ENCODE measurements at places on chromosomes 7 and 10.

GRCh38 chr7:115153176-115153575 is 231.3 kb downstream of the MDFIC start:
- DNase-seq = no peak

GRCh38 chr7:140977741-140978140 is 37.0 kb downstream of the MRPS33 start:
- no peak for DNase-seq

DNA sequence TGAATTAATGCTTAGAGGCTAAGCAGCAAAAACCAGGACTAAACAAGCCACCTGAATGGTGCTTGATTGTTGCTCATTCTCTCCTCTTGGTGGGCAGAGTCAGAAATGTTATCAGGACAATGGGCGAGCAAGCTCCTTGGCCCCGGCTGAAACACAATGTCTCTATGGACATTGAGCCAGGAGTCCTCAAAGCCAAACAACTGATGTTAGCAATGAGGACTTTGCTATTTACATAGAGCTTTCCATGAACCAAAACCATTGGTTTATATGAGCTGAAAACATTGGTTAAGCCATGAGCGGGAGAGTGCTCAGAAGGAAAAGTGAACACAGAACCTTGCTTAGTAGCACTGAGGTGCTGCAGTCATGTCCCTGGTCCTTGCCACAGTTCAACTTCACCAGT is 21.5 kb upstream of the NPVF start:
- DNase-seq = no peak

- no peak for DNase-seq
Observed at GRCh38 chr10:98444314-98445006, 2.3 kb downstream of the HPS1 start.

GRCh38 chr7:73628504-73628903 is 4.2 kb upstream of the MLXIPL start:
- no peak for DNase-seq

DNA sequence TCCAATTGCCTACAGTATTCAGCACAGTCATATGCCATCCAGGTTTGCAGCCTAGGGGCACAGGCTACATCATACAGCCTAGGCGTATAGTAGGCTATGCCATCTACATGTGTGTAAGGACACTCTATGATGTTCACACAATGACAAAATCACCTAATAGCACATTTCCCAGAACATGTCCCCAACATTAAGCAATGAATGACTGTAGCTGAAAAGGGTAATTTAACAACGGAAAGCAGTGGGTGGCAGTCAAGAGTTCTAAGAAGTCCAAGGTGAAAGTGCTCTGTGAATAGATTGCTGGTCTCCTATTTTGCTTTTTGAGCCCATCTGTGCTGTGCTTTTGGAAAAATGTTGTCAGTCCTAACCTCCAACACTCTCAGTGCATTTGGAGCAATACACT is 162.6 kb downstream of the KLF6 start:
- DNase-seq = no peak

GRCh38 chr7:44116087-44116788 is 7.1 kb downstream of the POLD2 start:
- DNase-seq = no peak

DNA sequence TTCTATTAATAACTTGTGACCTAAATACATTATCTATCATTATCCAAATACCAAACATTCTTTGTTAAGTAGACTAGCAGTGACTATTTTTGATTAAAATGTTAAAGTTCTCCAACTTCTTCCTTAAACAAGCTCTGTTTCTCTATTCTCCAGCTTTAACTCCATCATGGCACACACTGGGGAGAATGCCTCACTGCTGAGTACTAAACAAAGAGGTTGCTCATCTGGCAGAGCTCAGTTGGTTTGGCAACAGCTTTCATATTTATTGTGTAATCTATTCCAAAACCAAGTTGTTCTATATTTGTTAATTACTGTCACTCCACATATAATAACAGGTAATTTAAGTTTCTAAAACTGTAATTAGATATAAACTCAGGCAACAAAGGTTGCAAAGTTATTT is 89.6 kb downstream of the USP6NL start:
- DNase-seq = no peak

- no peak for DNase-seq
Observed at GRCh38 chr7:141456711-141457110, 94.5 kb upstream of the AGK start.

DNA sequence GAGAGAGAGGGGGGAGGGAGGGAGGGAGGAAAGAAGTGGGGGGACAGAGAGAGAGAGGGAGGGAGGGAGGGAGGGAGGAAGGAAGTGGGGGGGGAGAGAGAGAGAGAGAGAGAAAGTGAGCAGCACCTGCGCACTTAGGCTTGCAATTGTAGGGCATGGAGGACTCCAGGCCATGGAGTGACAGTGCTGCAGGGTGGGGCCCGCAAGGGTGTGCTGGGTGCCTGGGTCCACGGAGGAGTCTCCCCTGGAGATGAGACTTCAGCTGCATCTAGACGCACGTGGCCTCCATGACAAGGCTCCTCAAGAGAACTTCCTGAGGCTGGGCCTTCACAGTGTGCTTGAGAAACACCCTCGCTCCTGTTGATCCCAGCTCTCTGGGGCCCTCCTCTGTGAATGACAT is 44.5 kb downstream of the CLRN3 start:
- no peak for DNase-seq

- DNase-seq = no peak
Observed at GRCh38 chr10:4652111-4653010, 173.6 kb upstream of the AKR1E2 start.

DNA sequence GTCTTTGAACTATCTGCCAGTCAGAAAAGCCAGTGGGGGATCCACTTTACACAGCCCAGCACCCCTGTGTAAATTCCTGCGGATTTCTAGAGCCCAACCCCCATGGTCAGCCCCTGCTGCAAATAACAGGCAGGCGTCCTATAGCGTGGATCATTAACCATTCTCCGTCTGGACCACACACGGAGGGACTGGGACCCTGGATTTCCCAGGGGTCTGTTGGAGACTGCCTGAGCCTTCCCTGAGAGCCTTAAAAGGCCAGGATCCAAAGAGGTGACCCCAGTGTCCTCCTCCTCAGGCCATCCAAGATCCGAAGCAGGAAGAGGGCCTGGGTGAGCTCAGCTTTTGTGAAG is 11.2 kb upstream of the GRID1 start:
- no peak for DNase-seq

DNA sequence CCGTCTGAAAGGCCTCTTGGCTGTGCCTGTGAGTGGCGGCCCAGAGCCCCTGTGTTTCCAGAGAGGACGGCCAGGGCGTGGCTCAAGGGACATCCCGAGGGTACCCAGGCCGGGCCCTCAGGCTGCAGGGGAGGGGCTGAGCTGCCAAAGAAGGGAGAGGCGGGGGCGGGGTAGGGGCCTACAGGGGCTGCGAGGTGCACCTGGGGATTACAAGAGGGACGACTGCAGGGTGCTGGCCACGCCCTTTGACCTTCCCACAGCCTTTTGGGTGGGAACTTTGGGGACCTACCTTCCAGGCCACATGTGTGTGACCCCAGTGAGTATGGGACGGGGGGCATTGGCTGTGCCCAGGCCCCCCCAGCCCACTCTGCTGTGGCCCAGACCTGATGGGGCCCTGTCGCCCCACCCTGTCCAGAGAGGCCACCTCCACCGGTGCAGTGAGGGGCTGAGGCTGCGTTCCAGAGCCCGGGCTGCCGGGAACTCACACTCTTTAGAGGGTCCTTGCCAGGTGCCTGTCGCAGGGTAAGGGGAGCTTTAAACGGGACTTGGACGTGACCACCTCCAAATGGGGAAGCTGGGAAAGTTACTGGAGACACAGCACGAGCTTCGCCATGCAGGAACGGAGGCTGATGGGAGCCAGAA is 19.0 kb upstream of the NKX6-2 start:
- no peak for DNase-seq

DNA sequence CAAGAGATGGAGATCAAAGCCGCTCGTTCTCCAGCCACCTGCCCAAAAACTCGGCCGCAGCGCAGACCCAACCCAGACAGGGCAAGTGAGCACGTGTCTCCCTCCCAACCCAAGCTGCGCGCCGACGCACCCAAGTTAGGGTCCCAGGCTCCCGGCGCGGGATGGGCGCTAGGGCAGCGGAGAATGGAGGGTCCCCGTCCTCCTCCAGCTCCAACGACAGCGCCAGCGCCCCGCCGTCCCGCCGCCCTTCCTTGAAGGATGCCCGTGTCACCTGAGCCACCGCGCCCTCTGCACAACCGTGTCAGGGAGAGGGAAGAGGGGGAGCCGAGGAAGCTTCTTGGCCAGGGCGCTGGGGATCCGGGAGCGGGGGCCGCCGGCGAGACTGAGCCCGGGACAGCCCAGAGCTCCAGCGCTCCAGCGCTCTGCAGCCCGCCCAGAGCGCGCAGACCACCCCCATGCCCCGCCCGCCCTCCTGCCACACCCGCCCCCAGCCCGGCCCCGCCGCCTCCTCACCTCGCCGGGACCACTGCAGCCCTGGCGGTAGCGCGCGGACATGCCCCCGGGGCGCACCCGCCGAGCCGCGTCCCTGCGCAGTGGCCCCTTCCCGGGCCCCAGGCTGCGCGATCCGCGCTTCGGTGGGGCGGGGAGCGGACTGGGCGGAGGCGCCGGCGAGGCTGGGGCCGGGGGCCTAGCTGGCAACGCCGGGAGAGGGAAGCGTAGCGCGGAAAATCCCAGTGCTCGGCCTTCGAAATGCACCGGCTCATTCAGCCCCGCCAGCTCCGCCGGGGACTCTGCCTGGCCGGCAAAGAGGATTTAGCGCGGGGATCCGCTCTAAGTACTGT is at the start of gene SLC16A12:
Gene SLC16A12 (minus strand): TSS at position 424 of the 842 bp plus-strand sequence. CDS start 73,016 bp downstream, outside the sequence.
- DNase-seq = no peak

DNA sequence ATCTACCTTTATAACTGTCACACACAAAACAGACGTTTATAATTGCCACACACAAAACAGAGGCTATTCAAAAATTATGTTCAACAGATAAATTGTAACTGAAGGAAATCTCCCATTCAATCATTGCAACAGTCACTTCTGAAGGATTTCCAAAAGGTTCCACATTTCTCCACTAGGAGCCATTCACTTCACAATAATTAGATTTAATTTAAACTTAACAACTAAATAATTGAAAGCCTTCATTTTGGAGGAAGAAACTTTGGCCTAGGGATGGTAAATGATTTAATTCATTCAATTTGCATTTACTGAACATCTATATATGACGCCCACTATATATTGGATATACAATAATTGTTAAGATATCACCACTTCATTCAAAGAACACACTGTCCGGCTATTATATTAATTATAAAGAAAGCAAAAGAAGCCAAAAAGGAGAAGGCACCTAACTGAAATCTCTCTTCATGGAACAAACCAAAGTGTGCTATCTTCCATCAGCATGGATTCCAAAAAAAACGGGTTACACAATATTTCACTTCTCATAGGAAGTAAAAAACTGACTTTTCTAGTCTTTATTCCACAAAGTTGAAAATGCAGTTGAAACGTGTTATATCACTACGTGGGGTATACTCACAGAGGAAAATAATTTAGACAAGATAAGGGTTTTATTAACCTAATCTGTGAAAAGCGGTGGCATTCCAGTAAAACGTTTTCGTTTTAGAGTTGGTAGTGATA is 1.7 kb downstream of the ATAD1 start:
- DNase-seq = no peak

DNA sequence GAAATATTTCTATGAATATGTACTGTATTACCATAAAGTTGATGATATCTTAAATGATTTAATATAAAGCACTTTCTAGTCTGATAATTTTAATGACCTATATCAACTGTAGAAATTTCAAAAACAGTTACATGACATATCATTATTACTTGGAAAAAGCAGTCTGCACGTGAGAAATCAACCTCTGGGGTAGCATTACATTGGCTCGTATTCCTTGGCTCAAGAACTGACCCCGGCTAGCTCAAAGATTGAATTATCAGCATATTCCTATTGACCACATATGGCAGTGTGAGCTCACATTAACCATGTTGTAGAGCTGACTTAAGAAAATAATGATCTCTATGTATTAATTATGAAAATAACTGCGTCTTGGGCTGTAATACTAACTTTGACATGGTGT is 139.3 kb downstream of the PTN start:
- no peak for DNase-seq

DNA sequence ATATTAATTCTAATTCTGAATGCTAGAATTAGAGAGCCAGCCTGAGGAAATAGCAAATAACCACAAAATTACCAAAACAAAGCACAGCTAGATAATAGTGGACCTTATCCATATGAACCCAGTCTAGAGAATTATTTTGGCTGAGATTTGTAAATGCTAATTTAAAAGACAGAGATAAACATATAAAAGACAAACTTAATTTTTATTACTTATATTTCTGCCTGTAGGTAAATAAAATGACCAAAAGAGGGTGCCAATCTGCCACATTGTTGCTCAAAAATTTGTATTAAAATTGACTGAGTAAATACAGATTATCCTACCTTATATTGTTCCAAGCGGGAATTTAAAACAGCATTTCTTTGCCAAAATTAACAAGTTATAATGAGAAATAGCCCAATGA is 20.2 kb downstream of the RTKN2 start:
- DNase-seq = no peak

DNA sequence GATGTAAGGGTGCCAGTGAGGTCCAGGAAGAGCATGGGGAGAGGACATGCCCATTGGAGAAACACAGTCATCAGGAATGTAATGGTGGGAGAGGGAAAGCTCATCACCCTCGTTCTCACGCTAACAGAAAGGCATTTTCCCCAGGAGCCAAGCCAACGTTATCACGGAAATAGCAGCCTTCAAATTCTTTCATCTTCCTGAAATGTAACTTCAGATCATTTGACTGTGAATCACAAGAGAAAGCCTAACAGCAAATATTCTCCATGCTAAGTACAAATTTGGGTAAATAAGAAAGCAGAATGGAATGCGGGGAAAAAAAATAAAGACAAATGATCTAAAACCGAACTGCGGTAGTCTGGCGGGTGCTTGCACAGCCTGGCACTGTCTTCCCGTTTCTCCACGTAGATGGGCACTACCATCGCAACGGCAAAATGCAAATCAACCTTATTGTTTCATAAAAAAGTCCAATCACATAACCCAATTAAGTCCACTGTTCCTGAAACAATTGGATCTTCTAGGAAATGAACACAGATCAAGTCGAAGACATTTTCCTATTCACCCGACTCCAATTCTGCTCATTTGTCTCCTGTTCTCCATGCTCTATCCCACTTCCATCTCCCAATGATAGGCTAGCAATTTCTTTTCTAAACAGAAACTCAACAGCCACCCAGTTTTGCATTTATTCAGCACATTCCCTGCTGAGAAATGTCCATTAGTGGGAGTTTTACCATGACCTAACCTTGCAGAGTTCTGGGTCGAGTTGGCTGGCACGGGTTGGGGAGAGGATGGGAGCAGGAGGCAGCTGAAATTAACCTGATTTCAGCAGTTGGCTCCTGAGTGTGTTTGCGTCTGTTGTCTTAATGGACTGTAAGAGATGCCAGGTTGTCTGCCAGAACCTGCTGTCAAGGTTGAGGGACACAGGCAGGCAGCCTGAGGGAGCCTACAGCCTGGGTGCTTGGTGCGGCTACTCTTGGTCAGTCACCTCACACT is 74.6 kb upstream of the FRMD4A start:
- DNase-seq = no peak
